Stimulated activated CD8-positive, alpha-beta memory T cell treated with anti-CD3 and anti-CD28 coated beads, Interleukin-7, amount 100 ng/mL, for 24 hours (primary cell): ENCODE measurements at places on chromosomes 1 and 21.

DNA sequence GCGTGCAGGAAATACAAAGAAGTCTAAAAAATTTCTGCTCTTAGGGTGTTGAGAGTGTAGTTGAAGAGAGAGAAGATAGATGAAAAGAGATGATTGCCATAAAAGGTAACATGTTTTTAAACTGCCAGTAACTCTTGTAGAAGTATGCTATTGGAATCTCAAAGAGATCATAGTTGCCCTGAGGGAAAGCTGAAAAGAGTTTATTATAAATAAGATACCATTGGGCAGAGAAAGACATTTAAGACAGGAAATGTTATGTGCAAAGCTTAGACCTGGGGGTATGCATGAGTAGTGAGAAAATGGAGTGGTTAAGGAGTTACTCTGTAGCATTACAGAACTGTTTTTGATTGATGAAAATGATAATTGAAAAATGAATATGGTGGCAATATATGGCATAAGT, 17.6 kb downstream of the GABPA start:
- DNase-seq: no peak

GRCh38 chr1:165354739-165355138, 1.8 kb downstream of the LMX1A start:
- DNase-seq: no peak

- DNase-seq: no peak
Observed at GRCh38 chr1:178942285-178943198, 71.7 kb upstream of the ANGPTL1 start.

GRCh38 chr1:181356505-181357340, 126.6 kb upstream of the CACNA1E start:
- no peak for DNase-seq

GRCh38 chr1:65441464-65441863, 21.0 kb downstream of the LEPR start:
- no peak for DNase-seq

DNA sequence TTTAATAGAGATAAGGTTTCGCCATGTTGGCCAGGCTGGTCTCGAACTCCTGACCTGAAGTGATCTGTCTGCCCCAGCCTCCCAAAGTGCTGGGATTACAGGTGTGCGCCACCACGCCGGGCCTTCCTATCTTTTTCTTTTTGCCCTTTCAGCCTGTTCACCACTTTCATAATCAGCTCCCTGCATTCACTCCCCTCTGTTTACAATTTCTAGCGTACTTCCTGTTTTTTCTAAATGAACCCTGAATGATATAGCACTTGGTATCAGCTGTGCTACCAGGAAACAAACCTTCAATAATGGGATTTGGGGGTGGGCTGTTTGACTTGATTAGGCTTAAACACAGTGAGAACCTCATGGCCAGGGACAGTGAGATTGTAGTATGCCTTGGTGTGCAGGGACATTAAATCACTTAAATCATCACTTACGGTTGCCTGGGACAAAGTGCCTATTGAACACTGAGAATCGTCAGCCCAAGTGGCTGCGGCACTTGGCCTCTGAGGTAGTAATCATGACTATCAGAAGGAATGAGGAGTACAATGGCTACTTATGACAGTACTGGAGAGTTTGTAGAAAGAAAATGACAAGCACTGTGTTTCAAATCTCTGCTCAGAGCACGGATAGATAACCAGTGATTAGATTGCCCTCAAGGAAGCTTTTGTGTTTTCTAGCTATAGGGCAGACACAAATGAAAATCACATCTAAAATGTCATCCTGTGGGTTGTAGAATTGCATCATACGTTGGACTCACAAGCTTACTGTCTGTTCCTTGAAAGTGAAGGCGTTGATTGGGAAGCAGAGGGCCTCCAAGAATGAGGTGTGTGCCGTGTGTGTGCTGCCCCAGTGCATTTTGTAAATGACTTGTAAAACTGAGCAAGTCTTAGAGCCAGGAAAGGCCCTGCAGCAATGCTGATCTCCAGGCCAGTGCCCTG, 661.8 kb downstream of the MATN1 start:
- no peak for DNase-seq

DNA sequence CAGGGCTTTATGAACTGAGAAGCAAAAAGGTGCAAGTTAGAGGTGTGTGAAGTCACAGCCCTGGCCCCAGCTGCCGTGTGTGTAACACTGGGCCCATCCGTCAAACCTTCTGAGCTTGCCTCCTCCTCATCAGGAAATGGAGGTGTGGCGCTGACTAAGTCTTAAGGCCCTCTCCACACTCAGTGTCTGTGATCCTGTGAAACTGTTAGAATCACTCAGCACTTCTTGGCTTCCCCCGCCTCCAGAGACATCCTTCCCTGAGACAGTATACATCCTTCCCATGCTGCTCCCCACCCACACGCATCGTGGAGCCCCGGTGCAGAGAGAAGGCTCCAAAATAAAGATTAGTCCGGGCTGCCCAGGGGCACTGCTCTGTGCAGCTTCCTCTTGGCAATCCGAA, 33.3 kb downstream of the LRP8 start:
- no peak for DNase-seq

- DNase-seq: no peak
Observed at GRCh38 chr1:175124861-175125260, 57.2 kb downstream of the TNN start.
